Stimulated activated CD8-positive, alpha-beta memory T cell treated with anti-CD3 and anti-CD28 coated beads, Interleukin-2, amount 100 ng/mL, for 1 hour (primary cell): ENCODE measurements at places on chromosomes 5 and 9.

DNA sequence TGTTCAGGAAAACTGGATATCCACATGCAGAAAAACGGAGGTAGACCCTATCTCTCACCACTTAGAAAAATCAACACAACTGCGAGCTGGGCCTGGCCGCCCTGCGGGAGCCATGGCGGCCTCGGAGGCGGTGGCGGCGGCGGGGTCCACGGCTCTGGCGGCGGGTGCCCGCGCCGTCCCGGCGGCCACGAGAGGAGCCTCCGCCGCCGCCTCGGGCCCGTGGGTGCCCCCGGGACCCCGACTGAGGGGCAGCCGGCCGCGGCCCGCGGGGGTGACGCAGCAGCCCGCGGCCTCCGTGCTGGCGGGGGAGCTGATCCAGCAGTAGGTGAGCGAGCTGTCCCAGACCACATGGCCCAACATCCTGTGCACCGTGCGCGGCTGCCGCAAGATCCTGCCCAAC, 25.3 kb downstream of the FANCC start:
- no peak for DNase-seq

GRCh38 chr9:89408628-89409101, 89.2 kb downstream of the SEMA4D start:
- DNase-seq: no peak

- no peak for DNase-seq
Observed at GRCh38 chr9:96382175-96382574, 1.3 kb downstream of the SLC35D2 start.

- no peak for DNase-seq
Observed at GRCh38 chr9:69951411-69951810, 92.2 kb upstream of the MAMDC2 start.

DNA sequence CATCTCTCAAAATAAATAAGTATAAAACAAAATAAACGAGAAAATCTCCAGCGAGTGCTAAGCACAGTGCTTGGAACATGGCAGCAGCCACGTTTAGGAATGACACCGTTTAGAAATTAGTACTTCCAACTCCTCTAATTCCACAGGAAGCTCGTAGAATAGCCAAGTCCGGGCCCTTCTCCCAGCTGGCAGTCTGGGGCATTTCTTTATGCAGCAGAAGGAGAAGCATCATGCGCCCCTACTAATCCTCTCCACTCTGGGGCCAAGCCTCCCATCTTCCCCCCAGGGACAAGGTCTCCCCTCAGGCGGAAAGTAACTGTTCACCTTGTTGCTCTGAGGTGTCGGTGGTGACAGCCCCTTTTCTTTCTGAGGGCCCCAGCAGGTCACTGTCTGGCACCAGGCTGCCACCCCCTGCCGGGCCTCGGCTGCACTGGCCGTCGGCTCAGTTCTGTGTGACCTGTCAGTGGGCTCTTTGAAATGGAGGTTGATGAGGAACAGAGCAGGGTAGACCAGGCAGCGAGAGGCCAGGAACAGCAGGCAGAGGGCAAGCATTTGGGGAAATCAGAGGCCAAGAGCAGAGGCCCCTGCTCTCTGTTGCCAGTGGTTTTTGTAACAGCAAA, 113.5 kb upstream of the WWC1 start:
- DNase-seq: no peak

GRCh38 chr5:5454391-5454790, 31.9 kb downstream of the ICE1 start:
- DNase-seq: no peak

- no peak for DNase-seq
Observed at GRCh38 chr5:88923623-88924329, 40.8 kb upstream of the MEF2C start.

DNA sequence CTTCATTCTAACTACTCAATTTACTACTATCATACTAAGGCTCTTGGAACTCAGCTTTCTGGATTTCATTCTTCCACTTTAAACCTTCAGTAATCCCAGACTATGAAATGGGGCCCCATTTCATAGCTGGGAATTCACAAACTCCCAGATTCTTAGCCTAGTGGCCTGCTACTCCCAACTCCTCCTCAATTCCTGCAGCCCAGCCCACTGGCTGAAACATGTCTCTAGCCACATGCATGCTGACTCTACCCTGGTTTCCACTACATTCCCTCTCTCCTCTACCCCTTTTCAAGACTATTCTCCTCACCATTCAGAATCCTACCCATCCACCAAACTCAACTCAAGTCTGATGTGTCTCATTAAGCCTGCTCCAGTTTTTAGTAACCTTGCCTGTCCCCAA, 370.6 kb downstream of the BNC2 start:
- DNase-seq: no peak

- no peak for DNase-seq
Observed at GRCh38 chr5:135013947-135014570, 20.0 kb downstream of the PITX1 start.

DNA sequence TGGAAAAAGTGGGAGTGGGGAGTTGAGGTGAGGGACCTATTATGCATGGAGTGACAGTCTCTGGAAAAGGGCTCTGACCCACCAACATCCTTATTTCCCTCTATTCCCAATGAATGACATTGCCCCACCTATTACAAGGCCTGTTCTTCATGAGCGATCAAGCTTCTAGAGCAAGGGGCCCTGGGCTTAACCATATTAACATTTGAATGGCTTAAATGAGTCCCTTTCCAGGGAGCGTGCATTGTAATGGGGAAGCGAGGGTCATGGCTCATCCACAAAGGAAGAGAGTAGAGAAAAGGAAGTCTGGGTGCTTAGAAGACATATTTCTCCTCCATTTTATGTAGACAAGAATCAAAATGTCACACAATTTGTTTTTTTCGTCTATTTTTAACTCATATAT, 255.5 kb downstream of the CAAP1 start:
- no peak for DNase-seq

GRCh38 chr5:172235132-172235780, 41.3 kb downstream of the EFCAB9 start:
- DNase-seq: no peak

DNA sequence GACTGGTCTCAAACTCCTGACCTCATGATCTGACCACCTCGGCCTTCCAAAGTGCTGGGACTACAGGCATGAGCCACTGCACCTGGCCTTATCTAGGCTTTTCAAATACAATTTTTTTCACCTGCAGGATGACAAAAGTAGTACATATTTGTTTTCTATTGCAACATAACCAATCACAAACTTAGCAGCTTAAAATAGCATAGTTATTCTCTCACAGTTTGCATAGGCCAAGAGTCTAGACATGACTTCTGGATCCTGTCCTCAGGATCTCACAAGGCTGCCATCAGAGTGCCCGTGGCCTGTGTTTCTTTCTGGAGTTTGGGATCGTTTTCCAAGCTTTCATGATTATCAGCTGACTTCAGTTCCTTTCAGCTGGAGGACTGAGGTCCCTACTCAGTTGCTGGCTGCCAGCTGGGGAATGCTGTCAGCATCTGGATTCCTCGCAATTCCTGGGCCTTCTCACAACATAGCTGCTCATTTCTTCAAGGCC, 348.9 kb downstream of the ARHGEF28 start:
- no peak for DNase-seq
